ENCODE measurements at places on chromosomes 16 and 17. TPM values are rescaled to one million over a fixed set of nuclear protein-coding genes. Genes with fewer than 3 reads are reported as not detected.
A peak's percentile ranks its signal among the peaks of the same experiment; 100 is the strongest.

DNA sequence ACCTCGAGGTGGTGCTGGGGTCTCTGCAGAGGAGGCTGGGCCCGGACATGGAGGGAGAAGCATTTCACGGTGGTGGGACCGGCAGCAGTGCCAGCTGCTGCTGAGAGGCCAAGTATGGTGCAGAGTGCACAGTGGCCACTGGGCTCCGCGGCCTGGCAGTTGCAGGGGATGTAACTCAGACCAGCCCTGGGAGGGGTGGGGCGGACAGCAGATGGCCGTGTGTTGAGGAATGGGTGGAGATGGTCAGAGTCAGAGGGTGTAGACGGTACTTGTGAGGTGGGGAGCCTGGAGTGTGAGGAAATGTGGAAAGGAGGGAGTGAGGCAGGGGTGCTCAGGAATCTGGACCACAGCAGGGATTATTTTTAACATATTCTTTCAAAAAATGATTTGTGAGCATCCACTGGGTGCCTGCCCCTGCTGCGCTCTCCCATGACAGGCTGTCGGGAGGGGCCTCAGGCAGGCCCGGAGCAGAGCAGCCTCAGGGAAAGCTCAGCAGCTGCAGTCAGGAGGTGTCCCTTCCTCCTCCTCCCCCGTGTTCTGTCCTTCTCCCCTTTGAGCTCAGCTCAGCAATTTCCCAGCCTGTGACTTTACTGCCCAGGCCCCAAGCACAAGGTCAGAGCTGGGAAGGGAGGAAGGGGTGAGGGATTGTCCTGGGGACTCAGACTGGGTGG lies 113.1 kb downstream of the RAP1GAP2 start:
- no peak for DNase-seq

DNA sequence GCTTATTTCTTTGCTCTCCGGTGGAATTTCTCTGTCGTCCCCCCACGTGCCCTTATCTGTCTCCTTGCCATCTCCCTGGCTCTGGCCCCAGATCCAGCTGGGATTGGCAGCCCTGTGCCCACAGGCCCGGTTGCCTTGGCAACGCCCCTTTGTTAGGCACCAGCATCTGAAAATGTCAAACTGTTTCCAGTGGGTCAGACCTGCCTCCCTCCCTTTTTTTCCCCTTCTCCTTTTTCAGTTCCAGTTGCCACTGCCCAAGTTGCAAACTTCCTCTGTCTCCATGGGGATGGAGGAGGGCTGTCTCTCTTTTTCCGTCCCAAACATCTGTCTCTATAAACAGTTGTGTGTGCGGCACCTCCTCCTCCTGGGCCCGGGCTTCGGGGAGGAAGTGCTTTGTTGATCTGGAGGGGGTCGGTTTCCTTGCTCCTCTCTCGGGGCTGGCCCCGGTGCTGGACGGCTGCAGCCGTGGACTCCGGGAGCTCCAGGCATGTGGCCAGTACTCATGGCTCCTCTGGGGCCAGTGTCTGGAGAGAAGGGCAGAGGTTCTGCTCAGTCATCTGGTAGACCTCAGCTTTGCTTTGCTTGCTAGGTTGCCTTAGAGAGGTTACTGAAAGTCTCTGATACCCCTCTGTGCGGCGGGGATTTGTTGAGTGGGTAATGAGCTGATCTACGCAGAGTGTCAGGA lies 35.3 kb downstream of the SOCS3 start:
- DNase-seq: no peak

GRCh38 chr17:2613089-2613808 lies 19.8 kb downstream of the PAFAH1B1 start:
- no peak for DNase-seq

DNA sequence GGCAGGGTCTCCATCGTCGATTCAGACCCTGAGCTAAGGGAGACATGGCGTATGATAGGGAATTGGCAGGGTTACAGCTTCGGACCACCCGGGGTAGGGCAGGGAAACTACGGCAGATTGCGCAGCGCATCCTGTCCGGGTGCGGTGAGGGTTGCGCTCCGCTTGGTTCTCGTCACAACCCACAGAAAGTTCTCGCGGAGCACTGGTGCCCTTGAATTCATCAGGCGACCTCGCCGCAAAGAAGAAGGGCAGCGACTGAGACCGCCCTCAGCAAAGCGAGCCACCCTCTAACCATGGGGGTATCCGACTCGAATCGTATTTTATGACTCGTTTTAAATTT lies 1.2 kb downstream of the HS3ST3B1 start:
- peak; percentile 50 for DNase-seq

Gene LGALS9B
- total RNA-seq: not detected

Gene LUC7L3
- total RNA-seq: 261 TPM

Gene IRX6
- 0.34 TPM for total RNA-seq

Gene TMEM204
- 6.6 TPM for total RNA-seq

Gene PPY
- not detected for total RNA-seq

Gene TMEM219
- total RNA-seq: 87.5 TPM

Gene NEUROD2
- total RNA-seq: 0.09 TPM

Gene NPLOC4
- total RNA-seq: 93.3 TPM

Gene TNFRSF12A
- total RNA-seq: 45.5 TPM

Gene P2RX5
- total RNA-seq: 0.66 TPM

Measured in mesothelial cell of epicardium (in vitro differentiated cells).